ENCODE measurements at places on chromosomes 2 and 18.

DNA sequence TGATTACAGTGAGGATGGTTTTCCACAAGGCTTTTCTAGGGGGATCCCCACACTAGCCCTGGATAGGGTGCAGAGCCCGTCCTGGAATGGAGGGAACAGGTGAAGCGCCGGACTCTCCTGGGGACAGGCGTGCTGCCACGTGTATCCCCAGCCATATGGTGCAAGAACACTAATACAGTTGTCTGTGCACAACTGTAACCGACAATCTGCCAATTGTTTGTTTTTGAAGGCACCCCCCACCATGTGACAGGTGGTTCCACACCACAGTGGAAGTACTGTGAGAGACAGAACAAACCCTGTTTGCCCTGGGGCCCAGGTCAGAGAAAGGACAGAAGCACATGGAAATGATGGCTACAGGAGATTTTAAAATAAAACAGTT lies 52.9 kb downstream of the MYCN start:
- DNase-seq, result no peak

- no peak for DNase-seq
Observed at GRCh38 chr2:45987856-45988255, 309.4 kb upstream of the EPAS1 start.

- DNase-seq, result no peak
Observed at GRCh38 chr2:173866874-173867618, 98.1 kb downstream of the SP3 start.

DNA sequence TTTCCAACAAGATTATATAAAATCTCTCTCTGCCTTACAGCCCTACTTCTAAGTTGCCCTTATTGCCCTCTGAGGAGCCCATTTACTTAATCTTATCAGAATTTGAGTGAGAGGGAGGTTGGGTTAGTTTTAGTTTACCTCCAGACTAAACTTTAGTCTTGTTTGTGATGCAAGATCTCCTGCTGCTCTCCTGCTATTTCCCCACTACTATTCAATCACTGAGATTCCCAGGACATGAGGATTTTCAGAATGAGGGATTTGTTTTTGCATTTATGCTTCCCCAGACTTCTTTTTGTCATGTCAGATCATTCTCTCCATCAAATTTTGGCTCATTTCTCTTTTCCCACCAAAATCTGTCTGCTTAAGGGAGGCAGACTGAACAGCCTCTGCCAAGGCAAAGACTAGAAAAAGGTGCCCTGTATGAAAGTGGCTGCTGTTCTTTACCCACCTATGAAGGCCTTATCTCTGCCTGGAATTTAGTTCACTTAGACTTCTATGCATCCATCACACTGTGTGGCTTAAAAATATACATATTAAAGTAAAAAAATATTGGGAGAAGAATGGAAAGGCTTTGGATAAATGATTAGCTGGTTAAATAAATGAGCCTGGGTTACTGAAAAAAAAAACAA lies 401.3 kb downstream of the PID1 start:
- DNase-seq, result no peak

GRCh38 chr2:111653103-111653624 lies 230.8 kb downstream of the ANAPC1 start:
- DNase-seq, result no peak

DNA sequence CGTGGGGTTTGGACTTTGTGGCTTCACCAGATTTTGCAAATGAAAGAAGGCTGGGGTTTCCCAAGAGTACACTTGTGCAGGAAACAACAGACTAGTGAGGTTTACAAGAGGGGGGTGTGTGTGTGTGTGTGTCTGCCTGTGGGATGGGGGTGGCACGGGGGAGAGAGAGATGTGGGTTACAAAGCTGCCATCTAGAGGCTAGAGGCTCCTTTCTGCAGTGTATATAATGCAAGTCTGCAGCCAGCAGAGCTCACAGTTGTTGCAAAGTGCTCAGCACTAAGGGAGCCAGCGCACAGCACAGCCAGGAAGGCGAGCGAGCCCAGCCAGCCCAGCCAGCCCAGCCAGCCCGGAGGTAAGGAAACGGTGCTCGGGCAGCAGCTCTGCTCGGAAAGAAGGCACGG lies at the start of gene ACKR3:
TSS of gene ACKR3 (plus strand) at position 253 of the 401 bp plus-strand sequence. CDS start 10,641 bp downstream, outside the sequence.
- DNase-seq, result peak; percentile 49

- DNase-seq, result no peak
Observed at GRCh38 chr2:177559638-177560037, 167.1 kb downstream of the AGPS start.

GRCh38 chr2:232292395-232293154 lies 86.0 kb upstream of the ALPP start:
- DNase-seq, result peak; percentile 23

GRCh38 chr2:99863903-99864270 lies 278.5 kb downstream of the AFF3 start:
- no peak for DNase-seq

GRCh38 chr2:50126845-50127244 lies 905.1 kb downstream of the NRXN1 start:
- DNase-seq, result no peak

- DNase-seq, result no peak
Observed at GRCh38 chr18:23113576-23113975, 21.7 kb upstream of the CABLES1 start.

- no peak for DNase-seq
Observed at GRCh38 chr2:232632904-232633412, 446 bp upstream of the EFHD1 start.

DNA sequence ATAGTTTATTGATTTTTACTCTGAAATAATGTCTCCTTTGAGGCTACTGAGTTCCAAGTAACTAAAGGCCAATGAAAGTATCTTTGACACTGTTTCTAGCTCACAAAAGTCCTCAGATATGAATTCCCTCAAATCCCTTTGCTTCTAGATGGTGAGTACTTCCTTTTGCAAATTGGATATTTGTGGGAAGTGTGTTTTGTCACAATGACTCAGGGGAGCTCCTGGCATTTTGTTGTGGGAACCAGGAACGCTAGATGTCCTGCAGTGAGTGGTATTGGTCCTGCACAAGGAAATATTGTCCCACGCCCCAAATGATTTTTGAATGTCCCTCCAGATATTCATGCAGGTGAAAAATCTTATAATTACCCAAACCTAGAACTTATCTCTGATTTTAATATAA lies 24.3 kb downstream of the TACR1 start:
- DNase-seq, result no peak

- DNase-seq, result peak; percentile 57
Observed at GRCh38 chr2:233404222-233404621, 49.9 kb downstream of the DGKD start.

DNA sequence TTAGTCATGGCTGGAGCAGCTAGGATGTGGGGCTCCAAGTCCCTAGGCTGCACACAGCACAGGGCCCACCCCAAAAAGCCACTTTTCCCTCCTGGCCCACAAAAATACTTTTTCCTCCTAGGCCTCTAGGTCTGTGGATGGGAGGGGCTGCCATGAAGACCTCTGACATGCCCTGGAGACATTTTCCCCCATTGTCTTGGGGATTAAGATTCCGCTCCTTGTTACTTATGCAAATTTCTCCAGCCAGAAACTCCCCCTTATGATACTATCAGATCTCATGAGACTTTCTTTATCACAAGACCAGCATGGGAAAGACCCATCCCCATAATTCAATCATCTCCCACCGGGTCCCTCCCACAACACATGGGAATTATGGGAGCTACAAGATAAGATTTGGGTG lies 125.9 kb downstream of the ESCO1 start:
- DNase-seq, result no peak

- DNase-seq, result no peak
Observed at GRCh38 chr2:206979922-206980321, 40.6 kb downstream of the CPO start.

DNA sequence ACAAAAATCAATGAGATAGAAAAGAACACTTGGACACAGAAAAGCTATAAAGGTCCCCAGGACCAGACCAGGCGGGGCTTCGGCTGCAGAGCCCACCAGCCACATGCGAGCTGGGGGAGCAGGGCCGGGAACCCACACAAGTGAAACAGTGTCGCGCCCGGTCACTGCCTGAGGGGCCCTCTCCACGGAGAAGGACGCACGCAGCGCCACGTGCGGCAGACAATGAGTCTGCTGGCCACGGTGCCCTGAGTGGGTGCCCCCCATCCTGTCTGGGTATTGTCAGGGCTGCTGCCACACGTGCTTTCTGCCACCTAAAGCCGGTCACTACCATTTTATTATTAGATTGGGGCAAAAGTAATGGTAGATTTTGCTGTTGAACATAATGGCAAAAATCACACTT lies 207.9 kb upstream of the HDAC4 start:
- no peak for DNase-seq

- DNase-seq, result no peak
Observed at GRCh38 chr2:70047451-70047850, 39.8 kb upstream of the PCBP1 start.

DNA sequence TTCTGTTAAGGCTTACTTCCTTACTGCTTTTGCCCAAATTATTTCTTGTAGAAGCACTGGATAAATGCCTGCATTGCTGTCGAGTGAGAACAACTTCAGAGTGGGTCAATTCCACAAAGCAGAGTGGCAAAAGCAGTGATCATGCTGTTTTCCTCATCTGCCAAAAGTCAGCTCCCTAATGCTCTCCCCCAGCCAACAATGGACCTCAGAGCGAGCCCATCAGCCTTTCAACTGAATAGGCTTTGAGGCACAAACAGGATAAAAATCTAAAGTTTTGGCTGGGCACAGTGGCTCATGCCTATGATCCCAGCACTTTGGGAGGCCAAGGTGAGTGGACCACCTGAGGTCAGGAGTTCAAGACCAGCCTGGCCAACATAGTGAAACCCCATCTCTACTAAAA lies 222.7 kb downstream of the TCF4 start:
- no peak for DNase-seq

- no peak for DNase-seq
Observed at GRCh38 chr2:60252581-60253150, 300.8 kb downstream of the BCL11A start.

DNA sequence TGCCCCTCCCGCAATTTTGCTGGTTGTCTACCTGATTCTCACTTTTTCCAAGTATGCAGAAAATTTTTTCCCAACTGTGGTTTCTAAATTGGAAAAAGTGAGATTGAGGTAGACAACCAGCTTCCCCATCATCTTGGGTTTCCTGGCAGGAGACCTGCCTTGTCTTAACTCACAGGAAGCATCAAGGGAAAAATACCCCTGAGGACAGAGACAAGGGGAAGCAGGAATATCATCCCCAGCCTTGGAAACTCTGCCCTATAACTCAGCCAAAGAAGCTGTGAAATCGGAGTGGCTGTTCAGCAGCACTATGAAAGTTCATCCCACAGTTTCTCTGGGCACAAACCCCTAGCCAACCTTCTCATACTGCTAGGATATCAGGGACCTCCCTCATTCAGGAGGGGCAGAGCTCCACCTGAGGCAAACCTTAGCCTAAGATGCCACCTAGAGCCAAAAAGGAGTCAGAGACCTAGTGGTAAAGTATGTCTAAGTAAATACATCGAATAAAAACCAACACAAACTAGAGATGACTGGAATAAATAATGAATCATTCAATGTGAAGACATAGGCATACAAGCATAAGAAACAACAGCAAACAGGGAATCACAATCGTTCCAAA lies 68.2 kb downstream of the ZSWIM2 start:
- DNase-seq, result no peak

DNA sequence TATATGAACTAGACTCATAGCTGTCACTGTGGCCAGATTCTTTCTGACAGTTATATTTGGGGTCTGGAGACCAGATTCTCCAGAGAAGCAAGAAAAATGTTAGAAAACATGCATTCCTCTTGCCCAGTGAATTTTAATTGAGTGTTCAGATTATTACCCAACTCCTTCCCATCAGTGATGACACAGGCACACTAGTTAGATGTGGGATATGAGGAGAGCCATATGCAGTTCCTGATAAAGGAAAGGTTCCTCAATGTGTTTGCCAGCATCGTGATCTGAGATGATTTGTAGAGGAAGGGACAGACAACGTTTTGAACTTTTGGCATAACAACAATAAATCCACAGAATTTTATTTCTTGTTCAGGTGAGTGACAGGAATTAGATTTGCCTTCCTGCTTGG lies 308.6 kb downstream of the PIEZO2 start:
- no peak for DNase-seq

DNA sequence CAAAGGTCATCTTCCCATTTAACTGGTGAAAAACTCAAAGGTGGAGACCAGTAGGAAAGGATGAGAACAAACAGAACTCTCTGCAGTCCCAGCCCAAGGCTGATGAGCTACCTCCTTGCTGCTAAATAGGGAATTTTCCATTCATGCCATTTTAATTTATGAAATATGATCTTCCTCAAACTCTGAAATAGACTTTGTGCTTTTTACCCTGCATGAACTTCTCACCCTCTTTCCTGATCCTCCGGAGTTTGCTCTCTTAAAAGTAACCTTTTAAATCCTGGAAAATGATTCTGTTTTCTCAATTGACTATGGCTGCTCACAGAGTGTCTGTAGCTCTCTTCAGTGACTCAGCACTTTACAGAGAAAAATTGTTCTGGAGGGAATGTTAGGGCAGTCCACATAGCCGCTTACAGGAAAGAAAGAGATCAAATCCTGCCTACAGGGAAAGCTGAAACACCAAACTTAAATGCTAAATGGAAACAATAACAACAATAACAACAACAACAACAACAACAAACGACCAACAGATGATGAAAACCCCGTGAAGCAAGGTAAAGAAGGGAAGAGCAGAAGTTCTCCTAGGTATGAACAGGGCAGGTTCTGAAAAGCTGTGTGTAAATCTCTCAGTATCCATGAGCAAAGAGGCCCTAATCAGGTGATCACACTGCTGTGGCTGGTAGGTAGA lies 79.8 kb upstream of the SESTD1 start:
- no peak for DNase-seq

DNA sequence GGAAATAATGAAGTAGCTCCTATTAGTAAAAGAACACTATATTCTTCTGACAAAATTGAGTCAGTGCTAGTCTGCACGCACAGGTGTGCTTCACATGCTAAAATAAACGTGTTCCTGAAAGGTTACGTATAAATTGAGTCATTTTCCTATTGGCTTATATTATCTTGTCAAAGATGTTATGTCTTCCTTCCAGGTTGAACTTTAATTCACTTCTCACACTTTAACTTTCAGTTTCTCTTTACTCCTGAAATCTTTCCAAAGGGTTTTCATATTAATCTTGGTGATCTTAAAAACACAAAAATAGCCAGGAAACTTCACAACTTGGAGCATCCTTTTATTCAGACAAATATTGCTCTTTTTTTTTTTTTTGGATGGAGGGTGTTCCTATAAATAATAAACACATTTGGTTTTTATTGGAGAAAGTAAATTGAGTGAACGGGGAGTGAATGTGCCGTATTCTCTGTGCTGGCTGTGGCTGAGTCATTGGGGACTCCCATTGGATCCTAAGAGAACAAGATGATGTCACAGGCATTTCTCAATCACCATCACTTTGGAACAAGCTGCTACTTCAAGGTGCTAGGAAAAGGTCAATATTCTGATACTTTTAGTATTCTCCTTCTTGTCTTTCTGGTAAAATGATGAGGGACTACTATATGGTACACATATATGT lies 150.2 kb upstream of the SPATS2L start:
- no peak for DNase-seq

DNA sequence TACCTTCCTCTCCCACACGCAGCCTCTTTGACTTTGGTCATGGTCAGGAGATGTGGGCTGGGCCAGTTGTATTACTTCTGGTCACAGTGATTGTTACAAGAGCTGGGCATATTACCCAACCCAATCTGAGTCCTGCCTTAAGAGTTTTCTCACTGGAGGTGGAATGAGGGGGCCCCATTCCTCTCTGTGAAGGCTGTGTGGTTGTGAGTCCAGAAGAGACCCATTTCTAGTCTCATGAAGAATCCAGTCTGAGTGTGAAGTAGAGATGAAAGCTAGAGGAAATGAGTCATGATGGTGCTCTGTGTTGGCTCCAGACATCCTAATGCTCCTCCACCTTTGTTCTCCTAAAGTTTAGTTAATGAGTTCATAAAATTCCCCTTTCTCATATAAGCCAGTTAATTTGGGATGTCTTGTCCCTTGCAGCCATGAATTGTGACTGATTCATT lies 50.8 kb upstream of the RASGRP3 start:
- no peak for DNase-seq

Data from activated T-cell treated with anti-CD3 and anti-CD28 coated beads for 4 hours (primary cell).